ENCODE measurements at places on chromosomes 11 and 22.
A peak's percentile ranks its signal among the peaks of the same experiment; 100 is the strongest.

DNA sequence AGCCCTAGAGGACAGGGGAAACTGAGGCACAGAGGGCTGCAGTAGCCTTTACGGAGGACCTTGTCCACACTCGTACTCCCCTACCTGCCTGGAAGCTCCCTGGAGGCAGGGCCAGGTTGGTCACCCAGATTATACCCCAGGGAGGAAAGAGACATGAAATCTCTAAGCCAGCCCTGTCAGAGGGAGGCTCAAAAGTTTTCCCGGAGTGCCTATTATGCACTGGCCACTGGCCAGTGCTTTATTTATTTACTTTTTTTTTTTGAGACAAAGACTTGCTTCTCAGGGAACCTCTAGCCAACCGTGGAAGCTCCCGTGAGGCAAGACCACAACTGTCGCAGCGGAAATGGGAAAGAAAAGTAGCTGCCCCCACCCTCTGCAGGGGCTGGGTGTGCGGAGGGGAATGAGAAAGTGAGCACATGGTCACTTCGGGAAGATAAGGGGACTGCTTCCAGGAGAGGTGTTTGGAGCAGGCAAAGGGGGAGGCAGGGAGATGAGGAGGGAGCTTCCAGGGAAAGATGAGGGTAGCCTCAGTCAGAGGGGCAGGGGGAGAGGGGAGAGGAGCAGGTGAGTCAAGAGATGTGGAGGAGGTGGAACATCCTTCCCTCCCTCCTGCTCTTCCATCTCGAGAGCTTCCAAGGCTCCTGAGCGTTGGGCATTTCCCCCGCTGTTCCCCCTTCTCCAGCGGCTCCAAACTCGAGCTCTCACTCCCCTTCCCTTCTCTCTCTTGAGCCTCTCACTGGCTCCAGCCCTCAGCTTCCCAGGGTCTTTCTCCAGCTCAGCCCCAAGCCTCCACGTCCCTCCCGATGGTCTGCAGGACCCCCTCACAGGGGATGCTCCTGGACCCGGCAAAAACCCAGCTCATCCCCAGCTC is 4.3 kb downstream of the IL2RB start:
- DNase-seq: no peak

- no peak for DNase-seq
Measured at GRCh38 chr11:113260096-113260425, 54.3 kb upstream of the TTC12 start.

- no peak for DNase-seq
Measured at GRCh38 chr22:44933666-44934453, 75.9 kb downstream of the PHF21B start.

DNA sequence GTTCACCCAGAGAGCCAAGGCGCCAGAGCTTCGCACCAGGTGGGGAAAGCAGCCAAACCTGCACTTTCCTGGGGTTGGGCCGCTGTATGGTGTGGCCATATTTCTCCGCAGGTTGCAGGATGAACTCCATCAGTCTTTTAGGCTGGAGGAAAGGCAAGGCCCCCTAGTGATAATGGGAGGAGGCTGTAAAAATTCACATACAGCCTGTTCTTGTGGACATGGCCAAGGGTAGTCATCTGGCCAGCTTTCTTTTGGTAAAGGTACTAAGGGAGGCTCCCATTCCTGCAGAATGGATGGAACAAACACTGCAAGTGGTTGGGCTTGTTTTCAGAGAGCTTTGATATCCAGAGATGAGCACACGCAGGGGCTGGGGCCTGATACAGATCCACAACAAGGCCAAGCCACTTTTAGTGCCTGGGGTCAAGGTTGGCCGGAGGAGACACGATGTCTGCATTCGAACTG is 29.6 kb downstream of the C22orf31 start:
- no peak for DNase-seq

DNA sequence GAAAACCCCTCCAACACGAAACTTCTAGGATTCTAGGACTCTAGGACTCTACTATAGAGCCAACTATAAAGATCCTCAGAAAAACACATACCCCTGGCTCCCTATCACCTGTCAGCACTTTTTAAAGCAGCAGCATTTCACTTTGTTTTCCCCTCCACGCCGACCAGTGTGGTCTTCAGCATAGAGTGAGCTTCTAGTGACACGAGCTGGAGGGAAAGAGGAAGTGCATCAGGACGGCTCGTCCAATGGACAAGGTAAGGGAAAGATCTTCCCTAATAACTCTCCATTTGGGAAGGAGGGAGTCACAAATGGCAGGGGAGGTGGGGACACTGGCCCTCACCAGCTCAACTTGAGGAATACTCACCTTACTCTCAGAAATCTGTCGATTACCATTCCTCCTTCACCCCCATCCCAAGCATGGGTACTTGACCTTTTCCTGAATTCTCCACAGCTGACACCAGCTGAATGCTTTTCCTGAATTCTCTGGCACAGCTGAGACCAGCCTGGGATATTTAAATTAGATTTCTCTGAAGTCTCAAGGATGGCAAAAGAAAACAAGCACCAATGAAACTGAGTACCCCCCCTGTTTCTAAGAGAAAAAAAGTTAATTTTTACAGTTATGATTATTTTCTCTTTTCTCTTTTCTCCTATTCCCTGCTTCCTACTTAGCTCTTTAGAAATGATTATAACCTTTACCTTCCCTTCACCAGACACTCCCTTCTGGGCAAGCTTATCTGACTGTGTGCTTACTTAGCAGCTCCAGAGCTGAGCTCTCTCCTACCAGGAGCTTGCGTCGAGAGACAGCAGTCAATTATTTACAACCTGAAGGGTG is 33.3 kb upstream of the NNMT start:
- DNase-seq: peak; percentile 52

Measured in ovary (tissue), 10 donors.